NCI-H187 (cell line): ENCODE measurements at places on chromosomes 11 and 22.

DNA sequence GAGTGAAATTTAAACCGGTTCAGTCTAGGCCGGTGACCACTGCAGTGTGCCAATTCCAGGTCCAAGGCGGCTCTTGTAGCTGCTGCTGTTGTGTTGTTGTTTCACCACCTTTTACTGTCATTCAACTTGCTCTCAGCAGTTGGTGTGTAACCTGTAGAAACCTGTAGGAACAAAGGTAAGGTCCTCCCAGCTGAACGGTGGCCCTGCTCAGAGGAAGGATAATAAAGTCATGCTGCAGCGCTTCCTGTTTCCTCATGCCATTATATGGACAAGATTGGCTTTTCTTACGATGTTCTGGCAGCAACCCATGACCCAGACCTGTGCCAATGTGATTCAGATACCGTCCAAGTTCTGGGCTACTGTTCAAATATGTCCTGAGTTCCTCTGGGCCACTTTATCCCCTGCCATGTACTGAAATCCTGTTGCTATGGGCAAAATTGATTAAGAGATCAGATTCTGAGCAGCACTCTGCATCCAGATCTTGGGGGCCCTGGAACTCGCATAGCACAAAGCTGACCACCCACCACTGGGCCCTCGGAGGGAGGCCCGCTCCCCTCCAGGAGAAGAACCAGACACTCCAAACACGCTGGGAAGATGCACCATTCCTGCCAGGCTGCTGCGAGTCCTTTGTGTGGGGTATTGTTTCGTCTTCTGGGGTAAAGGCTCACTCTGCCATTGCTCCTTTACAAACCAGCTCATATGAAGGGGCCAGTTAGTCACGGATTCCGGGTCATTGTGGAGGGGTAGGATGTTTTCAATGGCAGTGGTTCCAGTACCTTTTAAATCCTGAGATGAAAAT, 13.2 kb downstream of the FAM181B start:
- DNase-seq, result no peak

- no peak for DNase-seq
These were observed 1493.6 kb downstream of the BRD1 start for GRCh38 chr22:48333816-48334735.

- DNase-seq, result no peak
These were observed 193.4 kb upstream of the KIRREL3 start for GRCh38 chr11:127193950-127194349.

GRCh38 chr22:35250156-35250555, 7.1 kb upstream of the HMGXB4 start:
- no peak for DNase-seq

GRCh38 chr22:29081517-29082236, 8.8 kb downstream of the KREMEN1 start:
- no peak for DNase-seq

- DNase-seq, result no peak
These were observed 101.6 kb downstream of the NTM start for GRCh38 chr11:131471976-131472375.

GRCh38 chr11:67700548-67701262, 26.3 kb upstream of the ALDH3B2 start:
- DNase-seq, result no peak

DNA sequence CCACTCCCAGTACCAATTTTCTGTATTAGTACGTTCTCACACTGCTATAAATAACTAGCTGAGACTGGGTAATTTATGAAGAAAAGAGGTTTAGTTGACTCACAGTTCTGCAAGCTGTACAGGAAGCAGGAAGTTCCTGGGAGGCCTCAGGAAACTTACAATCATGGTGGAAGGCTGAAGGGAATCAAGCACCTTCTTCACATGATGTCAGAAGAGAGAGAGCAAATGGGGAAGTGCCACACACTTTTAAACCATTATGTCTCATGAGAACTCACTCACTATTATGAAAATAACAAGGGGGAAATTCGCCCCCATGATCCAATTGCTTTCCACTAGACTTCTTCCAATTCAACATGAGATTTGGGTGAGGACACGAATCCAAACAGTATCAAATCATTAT, 271.4 kb downstream of the ETS1 start:
- DNase-seq, result no peak

- DNase-seq, result no peak
These were observed 13.5 kb downstream of the MYEOV start for GRCh38 chr11:69307421-69307820.
